ENCODE measurements at places on chromosomes 12 and 14. TPM values are rescaled to one million over a fixed set of nuclear protein-coding genes. Genes with fewer than 3 reads are reported as not detected.

- no peak for DNase-seq
Observed at GRCh38 chr12:49225576-49226166, 36.8 kb upstream of the TUBA1A start.

GRCh38 chr12:89217472-89217871, 134.8 kb downstream of the DUSP6 start:
- no peak for DNase-seq

- DNase-seq, result no peak
Observed at GRCh38 chr14:20632831-20633691, 8.4 kb downstream of the OR6S1 start.

DNA sequence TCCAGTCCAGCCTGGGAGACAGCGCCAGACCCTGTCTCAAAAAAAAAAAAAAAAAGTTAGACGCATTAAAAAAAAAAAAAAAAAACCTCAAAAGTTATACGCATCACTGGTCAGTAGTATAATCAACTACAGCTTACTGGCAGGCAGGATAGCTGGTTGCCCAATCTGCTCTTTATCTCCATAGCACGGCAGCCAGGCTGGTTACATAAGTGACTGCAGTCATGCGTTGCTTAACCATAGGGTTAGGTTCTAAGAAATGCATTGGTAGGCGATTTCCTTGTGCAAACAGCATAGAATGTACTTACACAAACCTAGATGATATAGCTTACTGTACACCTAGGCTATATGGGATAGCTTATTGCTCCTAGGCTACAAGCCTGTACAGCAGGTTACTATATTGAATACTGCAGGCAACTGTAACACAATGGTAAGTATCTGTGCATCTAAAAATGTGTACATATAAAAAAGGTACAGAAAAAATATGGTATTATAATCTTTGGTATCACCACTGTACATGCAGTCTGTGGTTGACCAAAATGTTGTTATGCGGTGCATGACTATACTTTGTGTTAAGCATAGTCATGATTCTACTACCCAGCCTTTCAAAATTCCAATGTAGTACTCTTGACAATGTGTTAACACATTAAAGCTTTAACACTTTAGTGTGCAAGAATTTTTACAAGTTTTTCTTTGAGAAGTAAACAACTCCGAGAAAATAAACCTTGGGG, 8.1 kb downstream of the L2HGDH start:
- DNase-seq, result no peak

DNA sequence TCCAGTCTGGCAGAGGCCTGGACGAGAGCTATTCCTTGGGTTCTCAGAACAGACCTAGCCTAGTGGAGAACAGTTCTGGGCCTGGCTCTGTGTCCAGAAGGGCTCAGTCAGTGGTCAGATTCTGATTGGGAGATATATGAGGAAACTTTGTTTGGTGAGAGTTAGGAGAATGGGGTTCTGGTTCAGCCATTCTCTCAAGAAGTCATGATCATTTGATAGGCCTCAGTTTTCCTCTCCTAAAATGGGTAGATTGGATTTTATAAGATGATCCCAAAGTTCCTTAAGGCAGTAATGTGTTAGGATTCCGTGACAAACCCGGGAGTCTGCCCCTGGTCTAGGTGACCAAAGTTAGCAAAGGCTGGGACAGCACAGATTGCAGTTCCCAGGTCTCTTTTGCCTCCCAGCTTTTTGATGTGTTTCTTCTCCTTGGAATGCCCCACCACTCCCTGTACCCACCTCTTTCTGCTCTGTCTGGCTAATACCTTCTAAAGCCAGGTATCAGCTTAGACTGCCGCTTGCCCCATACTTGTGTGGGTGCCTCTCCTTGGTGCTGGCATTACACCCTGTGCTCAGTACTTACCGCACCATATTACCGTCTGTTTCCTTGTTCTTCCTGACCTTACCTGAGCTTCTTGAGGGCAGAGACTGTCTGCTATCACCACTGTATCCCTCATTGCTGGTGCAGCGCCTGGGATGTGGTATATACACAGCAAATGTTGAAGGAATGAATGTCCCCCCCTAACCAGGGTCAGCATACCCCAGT, 25.5 kb downstream of the SUSD6 start:
- no peak for DNase-seq

DNA sequence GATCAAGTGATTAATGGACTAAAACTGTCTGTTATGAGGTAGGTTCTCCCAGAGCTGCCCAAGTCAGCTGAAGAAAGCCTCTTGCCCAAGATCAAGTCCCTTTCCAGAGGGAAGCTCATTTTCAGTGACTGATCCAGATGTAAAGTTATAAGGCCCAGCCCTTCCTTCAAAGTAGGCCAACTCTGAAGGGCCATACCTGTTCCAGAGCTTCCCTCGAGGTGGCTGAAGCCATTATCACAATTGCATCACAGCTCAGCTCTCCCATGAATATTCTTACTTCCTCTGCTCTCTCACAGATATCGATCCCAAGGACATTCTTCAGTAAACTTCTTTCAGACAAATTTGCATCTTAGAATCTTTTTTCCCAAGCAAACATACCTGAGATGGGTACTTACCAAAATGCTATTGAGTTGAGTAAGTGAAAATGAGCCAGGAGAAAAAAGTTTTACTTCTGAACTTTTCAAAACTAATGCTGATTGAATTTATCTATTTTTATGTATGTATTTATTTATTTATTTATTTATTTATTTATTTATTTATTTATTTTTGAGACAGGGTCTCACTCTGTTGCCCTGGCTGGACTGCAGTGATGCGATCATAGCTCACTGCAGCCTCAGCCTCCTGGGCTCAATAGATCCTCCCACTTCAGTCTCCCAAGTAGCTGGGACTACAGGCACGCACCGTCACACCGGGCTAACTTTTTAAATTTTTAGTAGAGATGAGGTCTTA, 42.6 kb upstream of the USP15 start:
- no peak for DNase-seq

DNA sequence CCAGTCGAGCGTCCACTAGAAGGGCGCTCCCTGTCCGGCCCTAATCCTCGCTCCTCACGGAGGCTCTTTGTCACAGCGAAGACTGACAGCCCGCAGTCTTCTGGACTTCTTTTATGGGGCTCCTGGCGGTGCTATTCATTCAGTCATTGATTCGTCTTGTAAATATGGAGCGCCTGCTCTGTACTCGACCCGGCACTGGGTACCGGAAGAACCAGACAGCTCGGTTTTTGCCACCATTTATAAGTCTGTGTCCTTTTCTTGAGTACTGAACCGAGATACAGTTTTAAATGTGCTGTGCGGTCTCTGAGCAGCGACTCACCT, 570 bp downstream of the DMAC2L start:
- DNase-seq, result peak; percentile 66

DNA sequence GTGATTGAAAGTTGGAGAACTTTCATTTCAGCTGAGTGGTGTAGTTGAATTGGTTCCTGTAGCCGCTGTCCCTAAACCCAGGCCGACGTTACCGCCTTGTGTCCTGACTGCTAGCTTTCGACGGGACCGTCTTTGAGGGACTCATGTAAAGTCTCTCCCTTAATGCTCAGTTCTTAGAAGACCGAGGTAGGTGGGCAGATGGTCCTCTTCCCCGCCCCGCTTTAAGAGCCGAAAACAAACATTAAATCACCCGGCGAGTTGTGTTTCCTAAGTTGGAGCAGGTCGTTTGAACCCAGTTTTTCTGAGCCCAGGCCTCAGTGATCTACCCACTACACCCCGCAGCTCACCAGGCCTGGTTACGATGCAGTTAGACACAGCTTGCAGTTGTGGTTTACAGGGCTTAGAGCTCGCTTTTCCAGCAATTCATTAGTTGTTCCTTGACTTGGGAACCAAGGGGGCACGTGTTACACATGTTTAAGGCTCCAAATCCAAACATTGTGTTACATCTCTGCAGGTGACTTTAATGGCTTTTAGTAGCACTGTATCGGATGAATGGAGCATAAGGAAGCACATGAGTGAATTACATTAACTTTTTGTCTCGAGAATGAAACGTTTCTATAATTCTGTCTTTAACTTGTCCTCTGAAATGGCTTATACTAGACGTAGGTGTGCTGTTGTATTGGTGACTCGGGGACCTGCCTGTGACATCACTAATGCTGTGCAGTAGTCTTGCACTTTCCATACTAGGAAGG, 790 bp downstream of the NEDD1 start:
- peak; percentile 42 for DNase-seq

- DNase-seq, result peak; percentile 44
Observed at GRCh38 chr14:75022655-75023054, 19.9 kb downstream of the EIF2B2 start.

DNA sequence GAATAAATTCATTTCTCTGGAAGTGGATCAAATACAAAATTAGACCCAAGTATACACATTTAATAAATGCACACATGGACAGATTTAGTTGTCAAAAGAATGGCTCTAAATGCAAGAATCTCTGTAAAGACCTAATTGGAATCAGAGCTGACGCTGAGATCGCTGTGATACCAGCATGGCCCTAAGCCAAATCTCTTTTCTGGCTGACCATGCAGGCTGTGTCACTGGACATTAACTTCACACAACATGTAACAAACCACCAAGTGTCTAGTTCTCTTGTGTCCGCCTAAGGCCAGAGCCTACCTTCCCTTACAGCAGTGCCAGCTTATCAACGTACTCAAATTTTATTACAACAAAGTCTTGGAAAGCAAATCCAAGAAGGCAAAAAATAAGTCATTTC, 127.5 kb downstream of the MED13L start:
- no peak for DNase-seq

- DNase-seq, result no peak
Observed at GRCh38 chr14:53047307-53048069, 96.6 kb upstream of the FERMT2 start.

DNA sequence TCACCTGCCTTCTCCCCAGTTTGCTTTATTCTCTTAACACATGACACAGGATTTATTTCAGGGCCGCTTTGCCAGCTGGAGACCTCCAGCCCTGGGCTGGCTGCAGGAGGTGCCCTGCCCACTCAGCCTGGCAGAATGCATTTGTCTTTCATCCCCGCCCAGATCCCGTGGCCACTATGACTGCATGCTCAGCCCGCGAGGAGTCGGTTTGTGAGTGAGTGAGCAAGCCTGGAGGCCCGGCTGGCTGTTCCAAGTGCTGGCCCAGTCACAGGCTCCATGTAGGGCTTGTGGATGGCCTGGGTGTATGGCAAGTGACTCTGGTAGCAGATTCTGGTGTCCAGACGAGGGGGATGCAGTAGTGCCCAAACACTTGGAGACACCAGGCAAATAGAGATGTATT, 2.1 kb downstream of the TDP1 start:
- no peak for DNase-seq

GRCh38 chr12:4424422-4424821, 21.2 kb downstream of the FGF6 start:
- DNase-seq, result no peak

DNA sequence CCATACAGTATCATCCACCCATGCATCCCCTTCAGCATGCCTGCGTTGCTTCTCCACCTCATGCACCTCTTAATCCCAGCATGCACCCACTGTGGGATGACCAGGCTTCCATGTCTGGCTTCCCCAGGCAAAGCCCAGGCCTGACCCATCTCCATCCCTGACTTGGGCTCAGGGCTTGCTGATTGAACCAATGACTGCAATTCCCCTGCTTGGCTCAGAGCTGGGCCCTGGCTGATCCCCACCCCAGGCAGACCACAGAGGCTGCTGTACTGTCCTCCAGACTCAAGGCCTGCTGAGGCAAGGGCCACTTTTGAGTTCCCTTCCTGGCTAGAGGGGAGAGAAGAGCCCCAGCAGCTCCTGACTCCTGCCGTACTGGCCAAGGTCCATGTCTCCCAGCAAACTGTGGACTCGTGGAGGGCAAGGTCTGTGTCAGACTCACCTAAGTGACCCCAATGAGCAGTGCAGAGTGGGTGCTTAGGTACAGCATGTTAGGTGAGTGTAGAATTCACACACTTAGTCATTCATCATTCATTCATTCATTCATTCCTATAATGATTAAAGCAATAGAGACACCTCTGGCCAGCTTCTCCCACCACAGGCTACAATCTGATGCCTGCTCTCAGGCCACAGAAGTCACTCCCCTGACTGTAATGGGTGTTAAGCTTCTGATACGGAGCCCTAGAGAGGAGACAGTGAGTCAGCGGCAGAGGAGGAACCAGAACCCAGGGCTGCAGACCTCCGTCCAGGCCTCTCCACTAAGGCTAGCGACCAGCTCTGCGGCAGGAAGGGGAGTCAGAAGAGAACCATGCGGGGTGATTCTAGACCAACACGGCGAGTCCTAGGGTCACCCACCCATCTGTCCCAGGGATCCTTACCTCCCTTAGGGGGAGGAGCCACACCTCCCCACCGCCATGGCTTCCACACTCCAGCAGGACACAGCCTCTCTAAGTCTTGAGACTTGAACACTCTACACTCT, 2.9 kb downstream of the BEGAIN start:
- DNase-seq, result no peak

CCDC60 gene
- total RNA-seq, result not detected

MLXIP gene
- 59.9 TPM for total RNA-seq

IKZF4 gene
- 8.8 TPM for total RNA-seq

TPPP2 gene
- total RNA-seq, result not detected

ATF7IP gene
- 85.6 TPM for total RNA-seq
